ENCODE measurements at places on chromosomes 5 and 9.

GRCh38 chr5:78549043-78549442, 99.5 kb downstream of the LHFPL2 start:
- no peak for DNase-seq

DNA sequence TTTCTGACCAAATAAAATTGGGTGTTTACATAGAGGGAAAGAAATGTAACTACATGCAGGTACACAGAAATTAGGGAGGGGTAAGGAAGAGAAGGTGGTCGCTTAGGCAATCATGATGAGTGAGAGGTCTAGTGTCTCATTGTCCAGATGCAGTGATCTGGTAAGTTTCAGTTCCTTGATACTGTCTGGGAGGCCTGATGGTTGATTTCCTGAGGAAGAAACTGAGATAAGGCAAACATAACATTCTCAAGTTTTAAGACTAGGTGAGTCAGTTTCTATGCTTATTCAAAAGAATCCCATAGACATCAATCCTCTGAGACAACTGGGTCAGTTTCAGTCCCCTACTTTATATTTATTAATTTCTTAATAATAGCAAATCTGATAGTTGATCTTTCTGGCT, 843.3 kb upstream of the CDH10 start:
- DNase-seq, result no peak

GRCh38 chr5:137454671-137455070, 44.5 kb downstream of the SPOCK1 start:
- DNase-seq, result no peak

DNA sequence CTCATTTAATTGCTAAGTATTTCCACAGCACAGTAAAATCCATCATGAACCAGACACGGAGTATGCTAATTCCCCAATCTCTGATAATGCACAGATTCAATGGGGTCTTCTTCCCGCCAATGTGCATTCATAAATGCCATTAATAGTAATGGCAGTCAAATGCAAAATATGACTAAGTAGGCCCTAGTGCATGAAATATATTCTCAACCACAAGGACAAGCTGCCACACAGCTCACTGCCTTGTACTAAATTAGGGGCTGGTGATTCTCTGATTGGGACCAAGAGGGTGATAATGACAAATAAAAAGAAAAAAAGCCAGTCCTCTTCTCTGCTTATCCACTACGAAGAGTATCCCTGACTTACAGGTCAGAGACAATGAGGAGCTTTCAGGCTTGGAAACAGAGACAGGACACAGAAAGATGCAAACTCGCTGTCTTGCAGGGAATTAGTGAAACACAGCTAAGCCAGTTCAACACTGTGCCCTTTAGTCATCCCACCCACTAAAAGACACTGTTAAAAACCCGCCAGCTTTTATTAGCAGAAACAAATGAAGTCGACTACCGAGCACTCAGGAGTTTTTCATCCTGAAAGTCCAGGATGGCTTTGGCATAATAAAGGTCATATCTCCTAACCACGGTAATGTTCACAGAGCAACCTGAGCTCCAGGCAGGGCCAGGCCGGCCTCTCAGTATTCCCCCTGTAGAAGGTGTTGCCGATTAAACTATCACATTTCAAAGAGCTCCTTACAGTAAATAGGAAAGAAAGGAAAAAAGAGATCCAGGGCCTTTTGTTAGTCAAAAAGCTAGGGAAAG, 148.1 kb downstream of the EBF1 start:
- DNase-seq, result no peak

GRCh38 chr9:130938184-130938651, 829 bp downstream of the FIBCD1 start:
- DNase-seq, result no peak

GRCh38 chr9:105503881-105504280, 54.0 kb upstream of the FKTN start:
- DNase-seq, result no peak

- no peak for DNase-seq
Measured at GRCh38 chr5:15566789-15567188, 66.8 kb downstream of the FBXL7 start.

DNA sequence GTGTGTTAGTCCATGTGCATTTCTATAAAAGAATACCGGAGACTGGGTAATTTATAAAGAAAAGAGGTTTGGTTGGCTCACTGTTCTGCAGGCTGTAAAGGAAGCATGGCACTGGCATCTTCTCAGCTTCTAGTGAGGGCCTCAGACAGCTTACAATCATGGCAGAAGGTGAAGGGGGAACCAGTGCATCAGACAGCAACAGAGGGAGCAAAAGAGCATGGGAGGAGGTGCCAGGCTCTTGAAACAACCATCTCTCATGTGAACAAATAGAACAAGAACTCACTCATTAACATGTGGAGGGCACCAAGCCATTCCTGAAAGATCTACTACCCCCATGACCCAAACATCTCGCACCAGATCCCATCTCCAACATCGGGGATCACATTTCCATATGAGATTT, 89.2 kb upstream of the IL33 start:
- no peak for DNase-seq
